ENCODE measurements at places on chromosomes 4 and X. TPM values are rescaled to one million over a fixed set of nuclear protein-coding genes. Genes with fewer than 3 reads are reported as not detected.

The MBNL3 gene
- 38.8 TPM for total RNA-seq

The PTPN13 gene
- 134 TPM for total RNA-seq

The AKAP4 gene
- not detected for total RNA-seq

The PJA1 gene
- 16.7 TPM for total RNA-seq

The CPE gene
- total RNA-seq: 33.3 TPM

The JADE3 gene
- 4.7 TPM for total RNA-seq

The SPINK2 gene
- total RNA-seq: not detected

The SHROOM4 gene
- 10.0 TPM for total RNA-seq

The SERPINA7 gene
- total RNA-seq: not detected

The TLR1 gene
- 9.3 TPM for total RNA-seq

- no peak overlapping the region for H3K27ac ChIP-seq
- peaks cover 12% of the 10 kb centered on the region for H3K4me1 ChIP-seq
- no peak for DNase-seq
- H3K4me3 ChIP-seq: no peak overlapping the region
- no peaks in the 10 kb centered on the region for H3K36me3 ChIP-seq
These were observed 24.8 kb downstream of the CXCL1 start for GRCh38 chr4:73894001-73894400.

- peak overlapping the region; percentile 29 for H3K27ac ChIP-seq
- peak overlapping the region; percentile 77 for H3K4me3 ChIP-seq
- no peaks in the 10 kb centered on the region for H3K36me3 ChIP-seq
- no peaks in the 10 kb centered on the region for H3K27me3 ChIP-seq
These were observed 768 bp upstream of the CDKL5 start for GRCh38 chrX:18424482-18425198.

- H3K27me3 ChIP-seq: peaks cover 52% of the 10 kb centered on the region
- no peak overlapping the region for H3K27ac ChIP-seq
- peak overlapping the region; percentile 44 for H3K4me3 ChIP-seq
- no peaks in the 10 kb centered on the region for H3K36me3 ChIP-seq
- DNase-seq: peak; percentile 68
These were observed 906 bp downstream of the DKK2 start for GRCh38 chr4:107034996-107035818.

DNA sequence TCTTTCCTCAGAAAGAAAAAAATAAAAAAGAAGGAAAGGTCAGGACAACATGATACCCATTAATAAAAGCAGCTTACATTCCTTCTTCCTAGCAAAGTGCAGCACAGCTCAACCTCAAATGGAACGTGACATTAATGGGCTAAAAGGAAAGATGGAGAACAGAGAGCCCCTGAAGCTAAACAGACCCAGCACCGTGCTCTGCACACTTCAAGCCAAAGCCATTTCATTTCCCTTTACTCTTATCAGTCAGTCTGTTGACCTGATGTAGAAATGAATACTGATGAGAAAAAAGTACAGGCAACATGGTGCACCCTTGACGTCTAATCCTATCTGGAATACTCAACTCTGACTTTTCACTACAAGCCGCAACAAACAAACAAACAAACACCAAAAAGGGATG lies 57.7 kb upstream of the EDNRA start:
- DNase-seq: no peak
- no peaks in the 10 kb centered on the region for H3K36me3 ChIP-seq
- no peak overlapping the region for H3K4me3 ChIP-seq

- H3K4me3 ChIP-seq: peak overlapping the region; percentile 94
- peak overlapping the region; percentile 95 for H3K27ac ChIP-seq
- no peaks in the 10 kb centered on the region for H3K27me3 ChIP-seq
- peaks cover 33% of the 10 kb centered on the region for H3K4me1 ChIP-seq
- no peak for DNase-seq
- H3K36me3 ChIP-seq: no peaks in the 10 kb centered on the region
These were observed 1.1 kb upstream of the CD99 start for GRCh38 chrX:2689773-2690666.

GRCh38 chr4:10639100-10639499 lies 45.5 kb downstream of the CLNK start:
- H3K4me1 ChIP-seq: no peaks in the 10 kb centered on the region
- no peaks in the 10 kb centered on the region for H3K36me3 ChIP-seq
- no peak overlapping the region for H3K4me3 ChIP-seq
- no peak overlapping the region for H3K27ac ChIP-seq

DNA sequence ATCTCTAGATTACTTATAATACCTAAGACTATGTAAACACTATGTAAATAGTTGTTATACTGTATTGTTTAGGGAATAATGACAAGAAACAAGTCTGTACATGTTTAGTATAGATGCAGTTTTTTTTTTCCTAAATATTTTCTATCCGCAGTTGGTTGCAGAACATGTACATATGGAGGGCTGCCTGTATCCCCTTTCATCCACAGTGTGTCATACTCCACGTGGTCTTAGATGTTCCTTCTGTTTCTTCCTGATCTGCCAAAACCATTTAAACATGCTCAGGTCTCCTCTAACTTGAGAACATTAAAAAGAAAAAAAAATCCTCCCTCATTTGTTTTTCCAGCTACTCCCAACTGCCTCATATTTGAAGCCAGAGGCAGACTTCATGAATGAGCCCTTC lies 14.0 kb downstream of the OCIAD1 start:
- no peak for DNase-seq
- H3K27me3 ChIP-seq: no peaks in the 10 kb centered on the region
- no peaks in the 10 kb centered on the region for H3K4me1 ChIP-seq

DNA sequence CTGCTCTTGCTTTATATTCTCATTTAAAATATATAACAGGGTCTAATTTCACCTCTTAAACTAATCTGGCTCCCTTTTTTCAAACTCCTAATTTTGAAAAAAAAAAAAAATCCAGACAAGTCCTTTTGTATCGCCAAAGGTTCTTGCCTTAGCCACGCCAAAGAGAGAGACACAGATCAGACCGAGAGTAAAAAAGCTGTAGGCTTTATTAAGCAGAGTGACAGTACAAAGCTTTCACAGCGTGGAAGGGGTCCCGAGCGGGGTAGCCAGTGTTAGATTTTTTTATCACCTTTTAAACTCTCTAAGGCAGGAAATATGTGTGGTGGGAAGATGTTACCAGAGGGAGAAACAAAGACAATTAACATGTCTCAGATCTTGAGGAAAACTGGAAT lies 54.1 kb downstream of the PAGE2 start:
- H3K4me1 ChIP-seq: no peaks in the 10 kb centered on the region
- H3K27me3 ChIP-seq: no peaks in the 10 kb centered on the region
- no peak overlapping the region for H3K4me3 ChIP-seq
- no peak overlapping the region for H3K27ac ChIP-seq

- no peaks in the 10 kb centered on the region for H3K36me3 ChIP-seq
- no peaks in the 10 kb centered on the region for H3K27me3 ChIP-seq
- no peak overlapping the region for H3K27ac ChIP-seq
- H3K4me1 ChIP-seq: peaks cover 7% of the 10 kb centered on the region
- no peak overlapping the region for H3K4me3 ChIP-seq
These were observed 80.1 kb downstream of the ANKRD50 start for GRCh38 chr4:124632439-124632838.

GRCh38 chr4:61200187-61200915 lies at the start of gene ADGRL3:
TSS of gene ADGRL3 (plus strand) at chr4:61200326.
- peaks cover 29% of the 10 kb centered on the region for H3K4me1 ChIP-seq
- peak; percentile 51 for DNase-seq
- H3K36me3 ChIP-seq: no peaks in the 10 kb centered on the region
- H3K27ac ChIP-seq: peak within 1 kb of the TSS; percentile 23

- H3K27me3 ChIP-seq: no peaks in the 10 kb centered on the region
- H3K27ac ChIP-seq: peak overlapping the region; percentile 48
- no peak overlapping the region for H3K4me3 ChIP-seq
- H3K4me1 ChIP-seq: peaks cover 10% of the 10 kb centered on the region
These were observed 46.4 kb downstream of the KDR start for GRCh38 chr4:55078987-55079386.

DNA sequence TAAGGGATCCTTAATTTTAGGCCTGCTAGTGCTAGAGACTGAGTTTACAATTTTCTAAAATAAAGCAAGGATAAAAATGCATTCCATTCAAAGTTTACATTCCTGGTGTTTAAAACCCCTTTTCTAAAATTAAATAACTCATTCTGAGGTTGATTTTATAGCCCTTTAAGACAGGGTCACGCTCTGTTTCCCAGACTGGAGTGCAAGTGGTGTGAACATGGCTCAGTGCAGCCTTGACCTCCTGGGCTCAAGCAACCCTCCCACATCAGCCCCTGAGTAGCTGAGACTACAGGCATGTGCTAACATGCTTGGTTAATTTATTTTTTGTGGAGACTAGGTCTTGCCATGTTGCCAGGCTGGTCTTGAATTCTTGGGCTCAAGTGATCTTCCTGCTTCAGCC lies 6.8 kb upstream of the CDKL2 start:
- H3K27me3 ChIP-seq: no peaks in the 10 kb centered on the region
- no peak overlapping the region for H3K27ac ChIP-seq
- H3K36me3 ChIP-seq: peaks cover 2% of the 10 kb centered on the region
- no peak for DNase-seq

DNA sequence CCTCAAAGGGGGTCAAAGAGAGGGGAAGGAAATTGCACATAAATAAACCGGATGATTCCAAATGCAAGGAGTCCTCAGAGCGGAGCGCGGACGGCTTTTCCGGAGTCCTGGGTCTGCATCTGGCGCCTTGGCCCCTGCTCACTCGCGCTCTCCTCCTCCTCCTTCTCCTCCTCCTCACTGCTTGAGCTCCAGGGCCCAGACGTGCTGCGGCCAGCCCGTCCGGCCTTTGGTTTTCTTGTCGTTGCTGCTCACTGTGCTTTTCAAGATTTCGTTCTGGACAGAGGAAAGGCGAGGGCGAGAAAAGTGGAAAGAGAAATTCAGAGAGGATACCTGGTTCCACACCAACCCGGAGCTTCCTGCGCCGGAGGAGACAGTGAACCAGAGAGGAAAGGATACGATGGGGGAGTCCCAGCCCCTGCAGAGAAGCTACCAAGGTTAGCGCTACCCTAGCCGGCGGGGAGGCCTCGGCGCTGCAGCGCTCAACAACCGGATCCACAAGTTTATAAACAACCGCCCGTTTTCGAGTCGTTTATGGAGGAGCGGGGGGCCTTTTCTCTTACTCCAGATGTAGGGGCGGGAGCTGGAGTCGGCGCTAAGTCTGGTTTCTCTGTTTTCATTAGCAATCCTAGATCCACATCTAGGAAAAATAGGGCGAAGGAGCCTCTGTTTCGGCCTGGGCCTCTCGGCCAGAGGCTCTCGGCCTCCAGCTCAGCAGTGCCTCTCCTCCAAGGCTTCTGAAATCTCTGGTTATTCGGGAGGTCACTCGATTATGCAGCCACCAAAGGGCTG lies 2.7 kb downstream of the HAND2 start:
- peak overlapping the region; percentile 18 for H3K27ac ChIP-seq
- H3K36me3 ChIP-seq: no peaks in the 10 kb centered on the region
- no peak for DNase-seq
- H3K27me3 ChIP-seq: peaks cover 100% of the 10 kb centered on the region
- peak overlapping the region; percentile 55 for H3K4me3 ChIP-seq
- peaks cover 40% of the 10 kb centered on the region for H3K4me1 ChIP-seq

DNA sequence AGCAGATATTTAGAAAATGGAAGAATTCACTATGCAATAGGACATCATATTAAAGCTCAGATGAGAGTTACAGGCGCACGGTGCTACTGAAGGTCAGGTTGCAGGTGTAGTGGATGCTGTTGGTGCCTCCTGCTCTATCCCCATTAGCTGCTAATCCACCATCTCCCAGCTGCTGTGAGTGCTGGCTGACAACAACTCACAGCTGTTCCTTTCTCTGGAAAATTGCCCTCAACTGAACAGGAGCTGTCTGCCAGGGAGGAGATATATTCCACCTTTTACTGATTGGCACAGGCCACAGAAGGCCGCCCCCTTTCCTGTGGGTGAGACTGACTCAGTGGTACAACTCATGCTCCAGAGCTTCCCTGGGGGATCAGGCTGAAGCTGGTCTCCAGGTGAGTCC lies 48.7 kb downstream of the UCHL1 start:
- no peaks in the 10 kb centered on the region for H3K27me3 ChIP-seq
- H3K36me3 ChIP-seq: no peaks in the 10 kb centered on the region
- H3K4me3 ChIP-seq: no peak overlapping the region
- no peak overlapping the region for H3K27ac ChIP-seq
- no peak for DNase-seq
- no peaks in the 10 kb centered on the region for H3K4me1 ChIP-seq

- H3K27me3 ChIP-seq: no peaks in the 10 kb centered on the region
- DNase-seq: no peak
- H3K27ac ChIP-seq: no peak overlapping the region
These were observed 43.3 kb upstream of the MAGEA8 start for GRCh38 chrX:149837639-149838038.

- peak overlapping the region; percentile 68 for H3K4me3 ChIP-seq
- DNase-seq: peak; percentile 65
- H3K27ac ChIP-seq: peak overlapping the region; percentile 86
- no peaks in the 10 kb centered on the region for H3K27me3 ChIP-seq
These were observed 638 bp downstream of the BLTP1 start for GRCh38 chr4:122152711-122153226.
